Smooth muscle cell of the umbilical artery (primary cell): ENCODE measurements at places on chromosomes 11 and 22. TPM values are rescaled to one million over a fixed set of nuclear protein-coding genes. Genes with fewer than 3 reads are reported as not detected.

The DYNC2H1 gene
- 40.7 and 55.8 TPM in 2 replicates for total RNA-seq

The OR52B4 gene
- not detected in 2 replicates for total RNA-seq

The C11orf65 gene
- 1.1 and 1.5 TPM in 2 replicates for total RNA-seq

The VSIG2 gene
- not detected in 2 replicates for total RNA-seq

The HEPHL1 gene
- total RNA-seq, result under 0.01 and 0.09 TPM in 2 replicates
